NCI-H2171 (cell line): ENCODE measurements at places on chromosomes 6 and 20.

DNA sequence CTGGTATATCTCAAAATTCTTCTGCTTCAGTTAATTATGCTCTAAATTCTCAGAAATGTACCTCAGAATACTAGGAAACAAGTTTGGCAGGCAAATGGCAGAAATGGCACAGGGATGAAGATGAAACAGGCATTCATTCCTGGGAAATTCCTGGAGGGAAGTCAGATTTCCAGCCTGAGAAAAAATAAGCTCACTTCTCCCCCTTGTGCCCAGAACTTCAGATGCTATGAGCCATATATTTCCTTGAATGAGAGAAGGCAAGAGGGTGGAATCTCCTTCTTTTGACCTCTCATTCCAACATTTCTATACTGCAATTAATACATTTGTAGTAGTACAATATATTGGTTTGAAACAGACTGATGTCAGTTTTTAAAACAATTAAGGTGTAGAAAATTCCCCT lies 22.8 kb downstream of the RGS17 start:
- no peak for DNase-seq

GRCh38 chr6:40444312-40444711 lies 142.9 kb downstream of the LRFN2 start:
- no peak for DNase-seq

GRCh38 chr20:40803381-40803780 lies 114.3 kb upstream of the MAFB start:
- no peak for DNase-seq

DNA sequence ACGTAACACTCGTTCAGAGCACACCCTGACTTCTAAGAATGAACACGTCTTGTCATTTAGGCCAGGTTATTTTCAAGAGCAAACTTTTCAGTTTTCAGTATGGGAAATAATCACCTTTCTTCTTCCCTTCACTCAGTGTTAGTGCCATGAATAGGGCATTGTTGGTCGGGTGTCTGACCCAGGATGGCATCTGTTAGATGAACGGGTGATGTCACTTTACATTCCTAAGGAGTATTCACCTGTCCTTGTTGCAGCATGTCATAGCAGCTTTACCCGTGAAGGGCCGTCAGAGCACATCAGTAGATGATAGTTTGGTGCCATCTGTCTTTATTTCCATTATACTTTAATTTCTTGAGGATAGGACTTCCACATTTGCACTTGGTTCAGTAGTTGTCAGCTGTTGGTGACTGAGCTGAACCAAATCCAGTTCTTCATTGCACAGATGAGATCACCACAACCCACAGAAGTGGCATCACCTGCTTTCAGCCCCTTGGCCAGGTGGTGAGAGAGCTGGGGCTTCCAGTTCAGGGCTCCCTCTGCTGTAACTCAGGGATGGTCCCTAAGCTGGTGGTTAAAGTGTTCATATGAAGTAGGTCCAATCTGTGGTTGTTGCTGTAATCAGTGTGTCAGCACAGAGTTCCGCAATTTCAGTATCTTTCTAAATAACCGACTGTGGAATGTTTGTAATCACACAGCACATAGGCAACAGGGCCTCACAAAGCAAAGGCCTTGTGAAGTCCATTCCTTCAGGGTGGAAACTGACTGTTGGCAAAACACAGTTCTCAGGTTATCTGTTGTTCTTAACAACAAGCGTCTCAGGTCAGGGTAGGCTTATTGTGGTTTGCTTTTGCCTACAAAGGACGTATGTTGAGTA lies 68.2 kb downstream of the FAM120B start:
- no peak for DNase-seq

- no peak for DNase-seq
These were observed 55.5 kb upstream of the PDE10A start for GRCh38 chr6:165718491-165718891.

DNA sequence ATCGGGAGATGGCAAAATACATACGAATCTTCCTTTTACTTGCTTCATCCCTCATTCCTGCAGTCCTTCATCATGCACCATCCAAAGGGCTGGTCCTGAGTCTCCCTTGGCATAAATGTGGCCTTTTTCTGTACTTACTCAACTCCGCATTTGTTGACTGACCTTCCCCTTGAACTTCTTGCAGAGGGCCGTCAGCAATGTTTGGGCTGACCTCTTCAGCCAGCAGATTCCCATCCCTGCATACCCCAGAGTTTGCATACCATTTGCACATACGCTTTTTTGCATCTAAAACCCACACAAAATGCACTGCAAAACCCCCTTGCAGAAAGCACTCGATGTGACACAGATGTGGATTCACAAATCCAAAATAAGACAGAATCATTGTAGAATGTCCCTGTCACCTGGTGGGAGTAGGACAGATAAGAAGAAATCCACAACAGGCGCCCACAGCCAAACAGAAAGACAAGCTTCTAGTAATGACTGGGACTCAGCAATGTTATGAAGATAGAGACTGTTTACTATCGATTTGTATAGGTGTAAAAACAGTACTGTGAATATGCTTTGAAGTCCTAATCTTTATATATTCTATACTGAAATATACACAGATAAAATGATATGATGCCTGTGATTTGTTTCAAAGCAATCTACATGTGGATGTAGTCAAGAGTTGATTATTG lies 45.8 kb downstream of the TBC1D7 start:
- DNase-seq: no peak

DNA sequence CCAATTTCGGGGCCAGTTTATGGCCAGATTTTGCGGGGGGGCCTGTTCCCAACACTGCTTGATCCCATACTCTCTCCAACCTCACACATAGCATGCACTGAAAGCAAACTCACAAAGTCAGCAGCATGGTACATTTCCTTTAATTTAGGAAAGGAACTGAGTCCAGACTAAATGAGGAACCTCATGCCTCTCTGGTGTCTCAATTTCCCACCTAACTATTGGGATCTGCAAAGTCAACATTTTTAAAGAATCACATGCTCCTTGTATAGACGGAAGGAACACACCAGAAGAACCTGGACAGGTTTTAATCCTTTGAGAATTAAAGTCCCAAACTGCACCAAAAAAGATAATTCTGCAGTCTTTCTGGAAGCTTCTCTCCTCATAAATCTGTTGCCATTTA lies 33.3 kb downstream of the FAM50B start:
- DNase-seq: no peak

GRCh38 chr6:139881728-139882211 lies 507.3 kb upstream of the CITED2 start:
- DNase-seq: peak; percentile 25
